ENCODE measurements at places on chromosomes 6 and 20.

DNA sequence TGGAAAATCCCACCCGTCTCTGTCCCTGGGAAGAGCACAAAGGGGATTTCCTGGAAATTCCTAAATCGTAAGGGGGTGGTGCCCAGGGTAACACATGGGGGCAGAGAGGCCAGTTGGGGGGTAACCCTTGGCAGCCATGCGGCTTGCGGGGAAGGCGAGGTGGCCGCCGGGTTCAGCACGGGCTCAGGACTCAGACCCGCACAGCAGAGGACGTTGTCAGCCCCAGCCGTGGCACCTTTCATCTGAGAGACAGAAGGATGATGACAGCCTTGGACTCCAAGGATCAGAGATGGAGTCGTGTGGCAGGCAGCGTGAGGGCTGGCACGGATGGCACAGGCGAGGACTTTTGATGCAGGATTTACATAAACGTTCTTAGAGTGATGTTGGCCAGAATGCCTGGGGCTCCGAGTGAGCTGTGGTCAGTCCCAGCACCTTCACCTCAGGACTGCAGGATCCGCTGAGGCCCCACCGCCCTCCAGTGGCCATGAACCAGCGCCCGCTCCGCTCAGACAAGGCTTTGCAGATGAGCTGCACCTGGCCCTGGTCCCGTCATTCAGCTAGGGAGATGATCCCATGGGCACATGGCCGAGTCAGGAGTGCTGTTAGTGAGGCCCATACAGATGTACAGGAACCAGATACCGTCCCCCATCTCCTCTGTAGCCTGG, 190.3 kb downstream of the TAF4 start:
- DNase-seq: no peak

DNA sequence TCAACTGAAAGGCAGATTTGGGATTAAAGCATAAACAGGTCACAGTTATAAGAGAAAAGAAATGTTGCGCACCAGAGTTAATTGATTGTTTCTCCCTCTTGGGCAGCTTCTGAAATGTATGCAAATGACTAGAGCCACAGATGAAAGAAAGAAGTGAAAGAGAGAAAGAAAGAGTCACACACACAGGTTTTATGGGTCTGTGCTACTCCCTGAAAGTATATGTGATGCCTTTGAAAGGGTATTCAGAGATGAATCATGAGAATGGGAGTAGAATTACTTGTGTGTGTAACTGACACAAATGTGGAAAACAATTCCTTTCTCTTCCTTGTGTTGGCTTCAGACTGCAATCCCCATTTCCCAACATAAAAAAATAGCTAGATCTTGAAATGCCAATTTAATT, 196.9 kb downstream of the FOXA2 start:
- DNase-seq: no peak

GRCh38 chr20:41089555-41089954, 47.8 kb upstream of the PLCG1 start:
- no peak for DNase-seq

DNA sequence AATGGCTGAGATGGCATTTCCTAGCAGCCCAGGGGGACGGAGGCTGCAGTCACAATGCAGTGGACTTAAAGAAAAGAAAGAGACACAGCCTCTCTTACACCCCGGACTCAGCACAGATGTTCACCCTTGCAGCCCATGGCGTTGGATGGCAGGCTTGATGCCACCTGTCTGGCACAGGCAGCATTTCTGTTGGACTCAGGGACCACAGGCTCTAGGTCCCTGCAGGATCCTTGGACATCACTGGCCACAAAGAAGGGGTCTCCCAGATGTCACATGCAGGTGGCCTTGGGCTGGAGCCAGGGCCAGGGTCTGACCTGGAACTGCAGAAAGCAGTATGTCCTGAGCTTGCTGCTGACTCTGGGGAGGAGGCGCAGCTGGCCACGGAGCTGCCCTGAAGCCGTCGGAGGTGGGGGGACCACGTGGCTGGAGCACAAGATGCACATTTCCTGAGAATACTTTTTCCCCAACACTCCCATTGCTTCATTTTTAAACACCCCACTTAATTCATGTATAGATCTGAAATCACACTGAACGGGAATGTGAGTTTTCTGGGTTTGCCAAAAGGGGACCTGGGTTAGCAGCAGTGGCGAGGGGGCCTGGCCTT, 102.3 kb upstream of the SULF2 start:
- DNase-seq: no peak

DNA sequence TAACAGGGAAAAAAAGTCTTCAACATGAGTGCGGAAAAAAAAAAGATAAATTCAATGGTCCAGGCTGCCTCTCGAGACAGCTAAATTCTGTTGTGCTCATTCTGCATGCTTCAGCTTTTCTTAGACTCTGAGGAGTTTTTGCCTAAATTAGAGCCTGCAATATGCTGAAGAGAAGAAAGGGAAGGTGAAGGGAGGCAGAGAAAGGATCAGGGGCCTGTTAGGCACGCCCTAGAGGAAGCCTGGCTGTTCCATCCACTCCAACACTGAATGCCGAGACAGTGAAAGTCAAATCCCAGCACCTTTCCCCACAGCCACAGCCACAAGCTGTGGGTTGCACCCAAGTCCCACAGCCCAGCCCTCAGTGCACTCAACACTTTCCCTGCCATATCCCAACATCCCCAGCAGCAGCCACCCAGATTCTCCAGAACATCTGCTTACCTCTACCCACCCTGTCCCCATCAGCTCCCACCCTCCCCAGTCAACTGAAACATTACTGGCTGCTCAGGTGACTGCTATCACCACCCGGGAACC, 37.3 kb downstream of the PREX1 start:
- no peak for DNase-seq

DNA sequence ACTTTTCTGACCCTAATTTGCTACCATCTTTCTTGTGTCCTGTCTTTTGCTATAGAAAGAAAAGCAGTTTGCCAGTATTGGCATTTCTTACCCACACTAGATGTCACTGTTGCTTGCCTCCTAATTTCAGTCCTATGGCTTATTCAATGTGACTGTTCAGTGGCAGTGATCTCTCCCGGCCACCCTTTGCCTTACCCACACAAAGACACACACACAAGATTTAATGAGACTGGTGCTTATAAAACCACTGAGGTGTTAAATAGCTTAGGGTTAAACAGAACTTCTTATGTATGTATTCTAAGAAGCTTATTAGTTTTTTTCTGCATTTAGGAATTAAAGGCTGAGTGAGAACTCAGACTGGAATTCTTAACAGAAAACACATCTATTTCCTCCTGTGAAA, 233.6 kb upstream of the ASCC3 start:
- DNase-seq: no peak

- DNase-seq: no peak
These were observed 7.2 kb downstream of the NHSL1 start for GRCh38 chr6:138492113-138492512.

GRCh38 chr20:43669332-43669731, 2.4 kb downstream of the MYBL2 start:
- no peak for DNase-seq

DNA sequence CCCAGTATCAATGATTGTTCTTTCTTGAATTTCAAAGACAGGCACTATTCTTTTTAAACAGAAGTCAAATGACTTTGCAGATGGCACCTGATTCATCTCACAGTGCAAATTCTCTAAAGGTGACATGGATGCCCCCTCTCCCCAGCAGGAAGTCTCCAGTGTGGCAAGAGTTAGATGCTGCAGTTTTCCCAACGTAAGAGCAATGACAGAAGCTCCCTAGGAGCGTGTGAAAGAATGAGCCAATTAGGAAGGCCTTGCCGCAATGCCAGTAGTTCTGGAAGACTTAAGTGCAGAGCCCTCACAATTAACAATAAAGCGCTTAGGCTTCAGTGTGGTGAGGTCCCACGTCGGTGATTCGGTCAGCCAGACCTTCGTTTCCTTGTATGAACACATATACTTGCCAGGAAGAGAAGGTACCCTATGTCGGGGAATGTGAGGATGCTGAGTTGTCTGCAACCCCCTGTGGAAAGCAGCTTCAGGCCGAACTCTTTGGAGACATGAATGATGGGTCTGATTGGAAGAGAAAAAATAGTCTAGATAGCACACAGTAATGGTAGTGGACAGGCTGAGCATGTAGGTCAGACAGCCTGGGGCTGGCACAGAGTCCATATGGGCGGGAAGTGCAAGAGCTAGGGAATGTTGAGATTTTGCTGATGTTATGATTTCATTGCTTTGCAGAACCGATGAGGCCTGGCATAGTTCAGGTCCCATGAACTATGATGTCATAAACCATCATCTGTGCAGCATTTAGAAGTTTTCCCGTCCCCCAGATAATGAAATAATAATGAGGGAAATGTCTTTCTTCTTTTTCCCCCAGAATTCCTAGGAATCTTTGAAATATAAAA, 132.6 kb downstream of the PHACTR1 start:
- no peak for DNase-seq

GRCh38 chr20:43972692-43973091, 58.0 kb downstream of the TOX2 start:
- no peak for DNase-seq

GRCh38 chr6:43963203-43963602, 164.0 kb downstream of the MRPL14 start:
- DNase-seq: no peak

DNA sequence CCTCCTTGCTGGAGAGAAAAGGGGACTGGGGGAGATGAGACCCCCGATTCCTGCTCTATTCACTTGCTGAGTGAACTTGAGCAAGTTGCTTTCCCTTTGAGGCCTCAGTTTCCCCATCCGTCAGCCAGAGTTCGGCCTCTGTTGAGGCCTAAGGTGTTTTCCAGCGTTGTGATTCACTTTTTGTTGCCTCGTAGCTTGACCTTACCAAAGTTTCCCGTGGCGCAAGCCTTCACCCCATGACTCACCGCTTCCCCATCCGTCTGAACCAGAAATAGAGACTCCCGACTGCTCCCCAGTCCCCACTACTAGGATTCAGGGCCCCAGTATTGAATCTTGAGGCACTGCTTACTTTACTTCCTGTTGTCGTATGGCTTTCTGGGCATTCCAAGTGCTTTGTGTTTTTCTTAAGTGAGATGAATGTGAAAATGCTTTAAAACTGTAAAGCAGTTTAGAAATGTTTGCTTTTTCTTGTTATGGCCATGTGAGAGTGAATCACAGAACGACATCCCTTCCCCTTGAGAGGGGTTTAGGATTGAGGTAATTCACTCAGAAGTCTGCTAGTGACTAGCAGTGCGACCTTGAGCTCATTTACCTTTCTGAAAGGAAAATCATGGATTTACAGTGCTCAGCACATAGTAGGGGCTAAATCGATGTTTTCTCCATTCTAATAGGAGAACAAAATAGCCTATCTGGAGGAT, 1.2 kb downstream of the CHMP4B start:
- no peak for DNase-seq

DNA sequence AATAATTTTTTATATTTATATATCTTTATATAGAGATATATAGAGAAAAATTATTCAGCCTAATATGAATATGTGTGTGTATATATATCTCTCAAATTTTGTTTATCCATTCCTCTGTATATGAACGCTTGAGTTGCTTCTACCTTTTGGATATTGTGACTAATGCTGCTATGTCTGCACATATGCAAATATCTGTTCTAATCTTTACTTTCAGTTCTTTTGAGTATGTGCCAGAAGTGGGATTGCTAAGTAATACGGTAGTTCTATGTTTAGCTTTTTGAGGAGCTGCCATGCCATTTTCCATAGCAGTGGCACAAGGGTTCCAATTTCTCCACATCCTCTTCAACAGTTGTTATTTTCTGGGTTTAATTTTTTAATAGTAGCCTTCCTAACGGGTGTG, 72.8 kb upstream of the CEP85L start:
- no peak for DNase-seq

DNA sequence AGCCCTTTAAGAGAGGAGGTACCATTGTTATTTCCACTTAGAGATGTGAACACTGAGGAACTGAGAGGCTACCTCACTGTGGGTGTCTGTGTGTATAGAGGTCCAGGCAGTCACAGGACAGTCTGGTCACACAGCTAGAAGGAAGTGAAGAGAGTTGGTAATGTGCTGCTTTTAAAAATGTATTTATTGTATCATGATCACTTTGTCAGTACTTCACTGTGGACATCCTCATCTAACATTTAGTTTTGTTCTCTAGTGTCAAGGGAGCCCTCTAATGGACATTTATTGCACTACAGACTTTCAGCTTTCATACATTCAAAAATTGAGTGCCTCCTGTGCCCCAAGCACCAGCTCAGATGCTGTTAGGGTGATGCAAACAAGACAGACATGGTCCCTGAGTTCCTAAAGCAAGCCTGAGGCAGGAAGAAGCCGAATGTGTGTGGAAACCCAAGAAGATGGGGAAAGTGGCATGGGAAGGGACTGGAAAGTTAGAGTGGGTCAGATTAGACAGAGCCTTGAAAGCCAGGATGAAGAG, 123.0 kb downstream of the SLC16A10 start:
- DNase-seq: peak; percentile 64

- DNase-seq: no peak
These were observed 285.1 kb downstream of the ADGB start for GRCh38 chr6:146883640-146884531.

All from KG1 (cell line).